ENCODE measurements at places on chromosomes 4 and X.
A peak's percentile ranks its signal among the peaks of the same experiment; 100 is the strongest.

- DNase-seq: no peak
These were observed 326.2 kb upstream of the SLIT2 start for GRCh38 chr4:19925516-19925915.

GRCh38 chr4:108982402-108983185, 219.7 kb upstream of the ETNPPL start:
- no peak for DNase-seq

- peak; percentile 34 for DNase-seq
These were observed 58.9 kb downstream of the NAF1 start for GRCh38 chr4:163107754-163108153.

- no peak for DNase-seq
These were observed 56.4 kb downstream of the DCX start for GRCh38 chrX:111355523-111356115.

DNA sequence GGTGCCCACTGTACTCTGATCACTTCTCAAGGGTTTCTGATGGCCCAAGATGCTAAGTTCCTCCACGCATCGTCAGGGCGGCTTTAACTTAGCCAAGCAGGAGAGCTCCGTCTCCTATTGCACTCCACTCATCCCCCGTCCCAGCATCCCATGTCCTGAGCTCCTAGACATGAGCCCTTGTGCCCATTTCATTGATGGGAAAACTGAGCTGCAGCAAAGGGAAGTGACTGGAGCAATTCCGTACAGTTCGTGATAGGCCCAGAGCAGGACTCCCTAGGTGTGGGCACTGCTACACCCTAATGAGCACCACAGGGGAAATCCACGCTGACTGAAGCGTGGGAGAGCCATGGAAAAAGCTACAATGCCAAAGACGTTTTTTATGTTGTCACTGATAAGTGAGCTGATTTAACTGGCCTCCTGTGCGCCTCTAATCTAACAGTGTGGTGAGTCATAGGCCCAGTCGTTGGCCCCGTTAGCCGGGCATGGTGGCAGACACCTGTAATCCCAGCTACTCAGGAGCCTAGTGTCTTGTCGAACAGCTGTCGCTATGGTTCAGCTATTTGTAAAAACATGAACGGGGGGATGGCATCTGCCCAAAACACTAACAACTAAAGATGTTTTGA, 14.9 kb downstream of the NSDHL start:
- DNase-seq: no peak

DNA sequence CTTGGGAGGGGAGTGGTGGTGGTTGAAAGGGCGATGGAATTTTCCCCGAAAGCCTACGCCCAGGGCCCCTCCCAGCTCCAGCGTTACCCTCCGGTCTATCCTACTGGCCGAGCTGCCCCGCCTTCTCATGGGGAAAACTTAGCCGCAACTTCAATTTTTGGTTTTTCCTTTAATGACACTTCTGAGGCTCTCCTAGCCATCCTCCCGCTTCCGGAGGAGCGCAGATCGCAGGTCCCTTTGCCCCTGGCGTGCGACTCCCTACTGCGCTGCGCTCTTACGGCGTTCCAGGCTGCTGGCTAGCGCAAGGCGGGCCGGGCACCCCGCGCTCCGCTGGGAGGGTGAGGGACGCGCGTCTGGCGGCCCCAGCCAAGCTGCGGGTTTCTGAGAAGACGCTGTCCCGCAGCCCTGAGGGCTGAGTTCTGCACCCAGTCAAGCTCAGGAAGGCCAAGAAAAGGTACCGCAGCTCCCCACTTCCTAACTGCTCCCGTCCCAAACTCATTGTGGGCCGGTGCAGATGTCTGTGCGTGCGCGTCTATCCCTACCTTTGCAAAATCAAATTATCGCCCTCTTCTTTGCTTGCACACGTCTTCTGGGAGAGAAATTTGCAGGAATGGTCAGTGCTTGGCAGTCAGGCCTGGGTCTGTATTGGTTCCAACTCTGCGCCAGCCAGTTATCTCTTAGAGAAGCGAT, 533 bp downstream of the IL15 start:
- peak; percentile 48 for DNase-seq

DNA sequence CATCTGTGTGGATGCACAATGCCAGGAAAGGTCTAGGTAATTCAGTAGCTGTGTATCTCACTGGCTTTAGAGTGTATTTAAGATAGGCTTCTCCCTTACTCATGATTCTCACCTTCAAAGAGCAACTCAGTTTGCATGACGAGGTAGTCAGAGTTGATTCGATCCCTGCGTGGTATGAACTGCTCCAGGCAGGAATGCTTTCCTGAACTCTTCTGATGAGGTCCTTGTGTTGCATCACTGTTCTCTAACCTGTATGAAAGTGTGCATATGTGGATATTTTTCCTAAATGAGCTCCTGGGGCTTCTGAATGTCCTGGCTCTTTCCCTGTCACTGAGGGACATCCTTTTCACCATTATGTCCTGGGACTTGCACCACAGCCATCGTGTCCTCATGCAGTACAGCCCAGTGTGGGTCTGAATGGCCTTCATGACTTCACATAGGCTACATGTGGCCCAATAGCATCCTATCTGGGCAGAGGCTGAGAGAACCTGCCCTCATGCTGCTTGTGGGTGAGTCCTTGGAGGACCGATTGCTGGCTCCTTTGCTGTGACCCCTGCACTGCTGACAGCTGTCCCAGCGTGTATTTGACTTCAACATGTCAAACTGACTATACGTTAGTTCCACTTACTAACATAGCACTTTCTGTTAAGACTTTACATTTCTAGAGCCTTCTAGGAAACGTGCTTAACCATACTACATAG, 65.3 kb upstream of the WDR1 start:
- DNase-seq: peak; percentile 49

- no peak for DNase-seq
These were observed 16.7 kb upstream of the MSX1 start for GRCh38 chr4:4842476-4843441.

DNA sequence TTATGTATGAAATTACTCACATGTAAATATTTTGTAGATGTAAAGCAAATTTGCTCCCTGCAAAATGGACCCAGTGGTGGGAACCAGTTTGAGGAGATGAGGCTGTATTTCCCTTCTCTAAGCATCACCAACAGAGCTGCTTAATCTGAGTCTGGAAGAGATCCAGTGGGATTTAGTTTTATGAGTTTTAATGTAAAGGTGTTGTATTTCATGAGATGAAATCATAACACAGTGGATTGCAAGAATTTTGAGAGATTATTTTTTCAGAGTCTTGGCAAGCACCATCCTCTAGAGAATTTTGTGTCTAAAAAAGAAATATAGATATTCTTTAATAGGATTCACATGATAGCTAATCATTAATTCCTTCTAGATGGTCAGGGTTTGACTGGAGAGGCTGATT, 35.6 kb upstream of the SFRP2 start:
- DNase-seq: no peak

DNA sequence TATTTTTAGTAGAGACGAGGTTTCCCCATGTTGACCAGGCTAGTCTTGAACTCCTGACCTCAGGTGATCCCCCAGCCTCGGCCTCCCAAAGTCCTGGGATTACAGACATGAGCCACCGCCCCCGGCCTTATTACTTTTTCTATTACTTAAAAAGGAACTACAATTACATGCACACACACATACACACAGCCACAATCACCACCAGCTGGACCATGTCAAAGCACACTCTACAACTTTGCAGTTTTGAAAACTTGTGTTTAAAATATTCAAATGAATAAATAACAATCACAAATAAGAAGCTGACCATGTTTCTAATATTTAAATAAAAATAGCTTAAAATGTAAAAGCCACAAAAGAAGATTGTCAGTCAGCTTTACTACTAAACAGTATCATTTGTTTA, 23.4 kb downstream of the SLC10A7 start:
- DNase-seq: no peak

GRCh38 chr4:155629956-155630355, 36.7 kb upstream of the GUCY1A1 start:
- no peak for DNase-seq

- DNase-seq: no peak
These were observed 202.1 kb downstream of the OR13H1 start for GRCh38 chrX:131745942-131746489.

DNA sequence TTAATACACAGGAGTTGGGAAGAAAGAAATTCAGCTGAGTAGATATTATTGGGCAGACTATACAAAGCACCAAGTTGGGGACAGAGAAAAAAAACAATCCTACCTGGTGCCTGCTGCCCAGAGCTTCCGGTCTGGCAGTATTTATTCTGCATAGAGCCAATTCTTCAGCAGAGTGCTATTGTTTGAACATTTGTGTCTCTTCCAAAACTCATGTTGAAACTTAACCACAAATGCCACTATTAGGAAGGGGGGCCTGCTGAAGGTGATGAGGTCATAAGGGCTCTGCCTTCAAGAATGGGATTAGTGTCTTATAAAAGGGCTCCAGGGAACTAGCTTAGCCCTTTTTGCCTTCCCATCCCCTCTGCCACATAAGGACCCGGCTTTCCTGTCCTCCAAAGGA, 136.2 kb downstream of the EVC2 start:
- DNase-seq: no peak

DNA sequence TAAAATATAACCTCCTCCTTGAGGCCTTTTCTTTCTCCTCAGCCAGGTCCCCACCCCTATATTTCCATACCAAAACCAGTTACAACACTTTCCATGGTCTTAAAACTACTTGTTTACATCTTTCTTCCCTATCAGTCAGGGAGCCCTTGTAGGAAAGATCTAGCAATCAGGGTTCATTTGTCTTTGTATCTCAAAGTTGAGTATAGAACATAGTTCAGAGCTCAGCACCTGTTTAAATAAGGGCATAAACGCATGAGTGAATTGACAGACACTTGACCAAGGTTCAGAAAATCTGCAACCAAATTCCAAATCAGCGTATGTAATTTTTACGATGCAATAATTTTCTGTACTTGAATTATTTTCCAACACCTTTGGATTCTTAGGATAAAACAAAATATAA, 352.2 kb upstream of the MAGEB16 start:
- no peak for DNase-seq

DNA sequence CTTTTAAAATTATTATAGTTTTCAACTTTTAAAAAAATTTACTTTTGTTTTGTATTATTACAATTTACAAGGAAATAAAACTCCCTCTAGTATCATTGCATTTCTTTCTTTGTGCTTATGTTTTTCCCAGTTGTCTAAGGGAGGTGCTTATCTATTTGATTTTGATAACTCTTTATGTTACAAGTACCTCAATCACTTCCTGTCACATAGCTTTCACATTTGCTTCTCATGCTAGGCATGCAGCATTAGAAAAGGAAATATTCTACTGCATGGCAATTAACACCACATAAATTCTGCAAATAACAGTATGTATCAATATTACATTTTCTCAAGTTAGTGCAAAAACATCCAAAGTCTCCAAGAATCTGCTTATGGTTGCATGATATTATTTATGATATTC, 180.3 kb upstream of the HS3ST1 start:
- no peak for DNase-seq

GRCh38 chr4:15771216-15772058, 6.7 kb upstream of the CD38 start:
- no peak for DNase-seq

- peak; percentile 61 for DNase-seq
These were observed 11.9 kb downstream of the SH3D19 start for GRCh38 chr4:151313306-151314009.

DNA sequence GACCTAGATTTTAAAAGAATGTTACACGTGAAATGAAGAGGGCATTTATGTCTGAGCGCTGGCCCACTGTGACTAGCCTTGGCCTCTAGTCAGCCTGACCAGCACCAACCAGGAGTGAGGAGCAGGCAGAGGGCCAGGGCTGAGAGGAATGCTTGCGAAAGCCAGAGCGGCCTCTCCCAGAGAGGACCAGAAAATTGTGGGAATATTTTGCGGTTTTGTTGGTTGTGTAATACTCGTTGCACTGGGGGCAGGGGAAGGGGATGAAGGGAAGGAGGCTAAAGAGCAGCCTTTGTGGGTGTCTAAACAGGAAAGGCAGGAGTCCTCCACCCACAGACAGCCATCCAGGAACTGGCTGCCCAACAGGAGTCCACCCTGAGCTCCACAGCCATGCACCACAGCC, 3.8 kb downstream of the GABRE start:
- DNase-seq: peak; percentile 73

DNA sequence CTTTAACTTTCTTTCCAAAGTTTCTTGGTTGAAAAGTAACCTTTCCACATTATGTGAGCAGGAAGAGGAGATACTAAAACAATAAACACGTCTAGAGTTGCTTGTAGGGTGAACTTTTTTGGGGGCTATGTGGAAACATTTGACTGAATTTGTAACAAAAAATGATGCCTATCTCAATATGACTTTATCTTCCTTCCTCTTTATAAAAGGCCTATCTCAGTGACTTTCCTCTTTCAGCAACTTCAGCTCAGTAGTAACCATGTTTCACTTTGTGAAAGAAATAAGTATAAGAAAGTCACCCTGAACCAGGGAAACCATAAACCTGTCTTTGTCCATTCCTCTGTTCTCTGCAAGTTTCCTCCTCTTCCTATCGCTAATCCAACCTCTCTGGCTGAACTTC, 124.7 kb upstream of the TMEM164 start:
- DNase-seq: no peak

DNA sequence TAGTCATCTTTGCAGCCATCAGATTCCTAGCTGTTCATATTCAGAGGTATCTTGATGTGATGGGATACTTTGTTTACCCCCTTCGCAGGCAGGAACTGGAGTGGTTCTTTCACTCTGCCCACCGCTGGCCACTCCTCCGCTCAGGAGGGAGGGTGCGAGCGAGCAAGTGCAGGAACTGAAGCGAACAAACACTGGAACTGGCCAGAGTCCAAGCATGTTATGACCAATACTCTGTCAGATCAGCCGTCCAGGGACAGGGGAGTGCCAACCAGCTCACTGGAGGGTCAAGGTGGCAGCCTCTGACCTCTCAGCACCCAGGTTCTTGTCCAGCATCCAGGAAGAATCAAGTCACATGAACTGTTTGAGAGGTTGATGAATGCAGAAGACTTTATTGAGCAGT, 18.0 kb upstream of the MANBA start:
- peak; percentile 41 for DNase-seq

DNA sequence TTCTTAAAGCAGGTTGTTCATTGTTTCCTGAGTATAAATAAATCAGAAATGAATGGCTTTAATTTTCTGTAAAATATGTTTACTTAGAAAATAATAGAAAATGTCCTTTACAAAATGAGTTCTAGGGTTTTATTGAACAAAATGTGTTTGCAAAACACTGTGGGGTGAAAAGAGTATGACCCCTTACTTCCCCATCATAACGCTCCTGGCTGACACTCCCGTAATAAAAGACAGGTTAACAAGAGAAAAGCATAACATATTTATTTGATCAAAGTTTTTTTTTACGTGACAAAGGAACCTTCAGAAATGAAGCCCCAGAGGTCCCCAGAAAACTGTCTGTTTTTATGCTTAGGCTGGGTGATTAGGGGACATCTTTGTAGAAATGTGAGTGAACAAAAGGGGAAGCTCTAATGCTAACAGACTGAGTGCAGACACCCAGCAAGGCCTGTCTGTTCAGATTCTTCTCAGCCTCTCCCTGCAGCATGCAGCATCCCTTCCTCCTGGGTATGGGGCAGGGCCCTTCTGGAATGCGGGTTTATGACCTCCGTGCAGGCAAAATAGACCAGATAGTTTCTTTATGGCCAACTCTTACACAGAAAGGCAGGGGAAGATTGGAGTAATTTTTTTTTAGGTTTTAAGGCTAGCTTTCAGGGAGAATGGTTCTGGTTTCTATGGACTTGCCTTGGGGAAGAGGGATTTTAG, 26.1 kb downstream of the ZFP42 start:
- DNase-seq: peak; percentile 54

All from epithelial cell of esophagus (primary cell).